ENCODE measurements at places on chromosomes 11 and 22.

GRCh38 chr22:40472051-40472450, 101.7 kb downstream of the SGSM3 start:
- no peak for DNase-seq

DNA sequence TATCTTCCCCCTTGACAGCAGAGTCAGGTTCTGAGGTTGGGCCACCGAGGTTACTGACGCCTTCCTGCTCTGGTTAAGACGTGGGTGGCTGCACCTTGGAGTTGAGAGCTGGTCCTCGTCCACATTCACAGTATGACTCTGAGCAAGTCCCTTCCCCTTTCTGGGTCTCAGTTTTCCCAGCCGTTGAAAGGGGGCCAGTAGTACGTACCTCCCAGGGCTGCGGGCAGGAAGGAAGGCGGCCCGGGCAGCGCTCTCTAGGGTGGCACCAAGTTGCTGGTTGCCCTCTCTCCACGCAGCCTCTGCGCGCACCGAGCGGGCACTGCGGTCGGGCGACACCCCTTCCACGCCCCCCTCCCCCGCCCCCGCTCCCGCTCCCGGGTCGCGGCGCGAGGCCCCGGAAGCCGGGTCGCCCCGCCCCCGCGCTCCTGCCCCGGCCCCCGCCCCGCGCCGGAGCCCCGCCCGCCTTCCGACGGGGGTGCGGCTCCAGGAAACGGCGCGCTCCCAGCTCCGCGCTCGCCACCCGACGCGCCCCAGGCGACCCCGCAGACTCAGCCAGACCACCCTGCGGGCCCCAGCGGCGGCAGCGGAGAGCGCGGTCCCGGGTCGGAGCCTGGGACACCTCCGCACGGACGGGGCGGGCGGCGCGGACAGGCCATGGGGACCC, at the start of gene EHBP1L1:
TSS of gene EHBP1L1 (plus strand) at position 486 of the 664 bp plus-strand sequence. CDS start 250 bp downstream, outside the sequence.
- DNase-seq = no peak

DNA sequence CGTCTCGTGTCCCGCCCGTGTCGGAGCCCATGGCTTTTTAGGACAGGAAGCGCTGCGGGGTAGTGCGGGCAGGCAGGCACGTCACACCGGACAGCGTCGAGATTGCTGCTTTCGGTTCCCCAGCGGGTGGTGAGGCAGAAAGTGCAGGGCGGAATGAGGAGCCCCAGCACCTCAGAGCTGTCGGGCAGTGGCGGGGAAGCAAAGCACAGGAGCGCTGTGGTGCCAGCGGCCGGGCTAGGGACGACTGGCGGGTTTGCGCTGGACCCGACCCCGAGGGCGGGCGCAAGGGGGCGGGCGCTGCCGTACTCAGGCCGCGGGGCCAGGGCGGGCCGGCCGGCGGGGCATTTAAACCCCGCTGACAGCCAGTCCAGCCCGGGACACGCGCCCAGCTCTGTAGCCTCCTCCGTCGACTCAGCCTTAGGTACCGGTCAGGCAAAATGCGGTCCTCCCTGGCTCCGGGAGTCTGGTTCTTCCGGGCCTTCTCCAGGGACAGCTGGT, at the start of gene SLC37A2:
TSS of gene SLC37A2 (plus strand) at position 375 of the 498 bp plus-strand sequence. CDS start at position 438, 63 bp downstream.
- DNase-seq = no peak

DNA sequence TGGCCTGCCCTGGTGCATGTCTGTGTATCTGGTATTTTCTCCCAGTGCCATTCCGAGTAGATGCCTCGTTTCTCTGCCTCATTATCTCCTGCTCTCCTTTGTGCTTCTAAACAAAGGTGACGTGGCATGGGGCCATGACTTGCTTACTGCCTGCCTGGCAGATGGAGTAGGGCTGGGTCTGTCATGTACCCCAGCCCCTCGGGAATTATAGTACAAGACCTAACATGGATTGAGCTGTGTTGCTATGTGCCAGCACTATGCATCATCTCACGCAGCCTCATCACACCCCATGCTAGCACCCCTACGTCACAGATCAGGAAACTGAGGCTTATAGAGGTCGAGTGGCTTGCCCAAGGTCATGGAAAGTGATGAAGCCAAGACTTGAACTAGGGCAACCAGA, 88.1 kb downstream of the GALNT18 start:
- DNase-seq = peak; percentile 96

DNA sequence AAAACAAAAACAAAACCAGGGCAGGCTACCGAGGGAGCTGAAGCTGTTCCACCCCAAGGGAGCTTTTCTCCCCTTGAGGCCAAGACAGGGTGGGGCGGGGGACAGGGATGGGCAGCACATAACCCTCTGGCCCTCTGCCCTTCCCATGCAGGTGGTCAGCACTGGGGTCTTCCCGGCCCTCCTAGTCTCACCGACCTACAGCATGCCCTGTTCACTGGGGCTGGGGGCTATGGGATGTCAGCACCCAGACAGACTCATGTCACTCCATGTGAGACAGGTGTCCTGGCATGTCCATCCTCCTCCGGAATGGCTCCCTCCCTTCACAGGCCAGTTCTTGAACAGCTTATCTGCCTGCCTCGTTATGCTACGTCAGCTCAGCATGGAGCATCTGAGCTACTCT, 51.7 kb downstream of the DSCAML1 start:
- no peak for DNase-seq

DNA sequence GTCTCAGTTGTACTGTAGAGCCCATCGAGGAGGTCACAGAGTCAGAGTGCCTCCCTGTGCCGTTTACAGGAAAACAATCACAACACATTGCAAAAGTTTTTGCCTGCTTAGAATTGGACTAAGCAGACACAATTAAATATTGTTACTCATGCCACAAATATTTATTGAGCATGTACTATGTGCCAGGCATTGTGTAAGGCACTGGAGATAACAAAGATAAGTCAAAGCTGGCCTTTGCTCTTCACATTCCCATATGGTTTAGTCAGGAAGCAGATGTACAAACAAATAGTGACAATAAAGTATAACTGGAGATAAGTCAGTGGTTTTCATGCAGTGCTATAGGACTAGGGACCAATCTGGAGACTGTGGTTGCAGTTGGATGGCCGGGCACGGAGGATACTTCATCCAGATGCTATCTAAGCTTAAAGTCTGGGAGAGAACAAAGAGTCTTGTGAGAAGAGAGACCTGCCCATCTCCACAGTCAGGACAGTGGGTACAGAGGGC, 550.7 kb downstream of the INSC start:
- DNase-seq = no peak

DNA sequence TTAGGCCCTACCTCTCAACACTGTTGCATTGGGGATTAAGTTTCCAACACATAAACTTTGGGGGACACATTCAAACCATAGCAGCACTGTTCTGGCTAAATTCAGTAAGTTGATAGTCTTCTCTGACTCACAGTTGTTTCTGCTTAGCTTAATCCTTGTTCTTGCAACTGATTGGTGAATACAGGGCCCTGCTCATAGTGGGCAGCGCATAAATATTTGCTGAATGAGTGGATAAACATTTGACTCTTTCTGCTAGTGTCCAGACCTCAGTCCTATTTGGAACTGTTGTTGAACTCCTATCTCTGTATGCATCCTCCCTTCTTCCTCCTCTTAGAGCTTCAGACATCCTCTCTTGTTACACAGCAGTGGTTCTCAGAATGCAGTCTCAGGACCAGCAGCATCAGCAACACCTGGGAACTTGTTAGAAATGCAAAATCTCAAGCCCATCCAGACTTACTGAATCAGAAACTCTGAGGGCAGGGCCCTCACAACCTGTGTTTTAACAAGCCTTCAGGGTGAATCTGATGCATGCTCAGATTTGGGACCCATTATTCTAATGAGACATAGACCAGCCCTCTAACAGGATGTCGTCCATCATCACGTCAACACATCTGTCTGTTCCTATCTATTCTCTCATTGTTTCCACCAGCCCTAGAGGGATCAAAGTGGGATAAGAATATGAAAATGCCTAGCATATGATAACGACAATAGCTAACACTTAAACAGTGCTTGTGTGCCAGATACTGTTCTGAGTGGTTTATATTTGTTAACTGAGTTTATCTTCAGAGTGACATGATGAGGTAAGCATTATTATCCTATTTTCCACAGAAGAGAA, 22.3 kb downstream of the SPON1 start:
- no peak for DNase-seq

DNA sequence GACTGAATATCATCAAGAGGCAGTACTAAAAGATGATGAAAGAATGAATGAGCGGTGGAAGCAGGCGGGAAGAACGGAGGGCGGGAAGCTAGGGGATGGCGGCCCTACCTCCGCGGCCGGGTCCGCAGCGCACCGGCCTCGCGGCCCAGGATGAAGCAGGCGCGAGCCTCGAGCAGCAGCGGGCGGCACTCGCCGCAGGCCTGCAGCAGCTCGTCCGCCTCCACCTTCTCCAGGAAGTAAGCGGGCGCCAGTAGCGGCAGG, 3.4 kb downstream of the KLHL35 start:
- DNase-seq = no peak

DNA sequence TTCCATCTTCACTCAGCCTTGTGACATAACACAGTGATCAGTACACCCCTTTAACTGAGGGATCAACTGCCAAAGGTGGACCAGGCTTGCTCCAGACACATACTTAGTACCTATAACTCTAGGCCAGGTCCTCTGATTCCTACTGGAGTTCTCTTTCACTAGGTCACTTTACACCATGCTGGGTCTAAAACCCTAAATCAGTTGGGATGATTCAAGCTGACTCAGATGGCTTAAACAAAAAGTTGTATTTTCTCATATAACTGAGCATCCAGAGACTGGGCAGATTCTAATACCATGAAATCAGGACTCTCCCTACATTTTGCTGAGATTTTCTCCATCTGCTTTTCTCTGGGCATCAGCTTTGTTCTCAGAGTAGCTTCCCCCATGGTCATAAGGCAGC, 26.0 kb upstream of the FLI1 start:
- no peak for DNase-seq

GRCh38 chr11:60018058-60018457, 1.1 kb downstream of the OOSP4B start:
- no peak for DNase-seq

- DNase-seq = no peak
Measured at GRCh38 chr22:44385781-44386180, 73.0 kb upstream of the SHISAL1 start.

DNA sequence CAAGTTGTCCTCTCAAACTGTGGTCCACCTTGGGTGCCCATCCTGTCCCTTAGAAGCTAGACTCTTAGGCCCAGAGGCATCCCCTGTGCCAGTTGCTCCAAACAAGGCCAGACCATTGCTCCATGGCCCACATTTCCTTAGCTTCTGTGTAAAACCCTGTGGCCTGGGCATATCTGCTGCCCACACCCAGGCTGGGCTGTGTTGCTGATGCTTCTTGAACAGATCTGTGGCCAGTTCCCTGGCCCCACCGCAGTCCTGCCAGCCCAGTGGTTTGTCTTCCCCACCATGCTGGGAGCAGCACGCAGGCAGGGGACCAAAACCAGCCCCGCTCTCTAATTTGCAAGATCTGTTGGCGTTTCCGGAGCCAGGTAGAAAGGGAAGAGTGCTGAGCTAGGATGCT, 72.2 kb downstream of the CSNK2A3 start:
- no peak for DNase-seq

DNA sequence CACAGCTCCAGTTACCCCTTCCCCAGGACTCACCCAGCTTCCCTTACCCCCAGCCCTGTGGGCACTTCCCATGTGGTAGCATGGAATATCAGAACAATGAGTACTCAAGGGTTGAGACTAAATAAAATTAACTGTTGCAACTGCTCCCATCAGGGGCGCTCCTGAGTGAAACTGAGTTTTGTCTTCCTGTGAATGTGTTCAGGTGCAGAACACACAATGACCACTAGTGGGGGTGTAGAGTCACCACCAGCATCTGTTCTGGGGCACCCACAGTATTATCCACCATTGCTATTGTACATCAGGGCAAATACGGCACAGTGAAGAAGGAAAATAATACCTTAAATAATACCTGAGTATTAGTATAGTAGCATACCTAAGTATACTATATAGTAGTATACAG, 689.7 kb downstream of the TBC1D22A start:
- DNase-seq = no peak

DNA sequence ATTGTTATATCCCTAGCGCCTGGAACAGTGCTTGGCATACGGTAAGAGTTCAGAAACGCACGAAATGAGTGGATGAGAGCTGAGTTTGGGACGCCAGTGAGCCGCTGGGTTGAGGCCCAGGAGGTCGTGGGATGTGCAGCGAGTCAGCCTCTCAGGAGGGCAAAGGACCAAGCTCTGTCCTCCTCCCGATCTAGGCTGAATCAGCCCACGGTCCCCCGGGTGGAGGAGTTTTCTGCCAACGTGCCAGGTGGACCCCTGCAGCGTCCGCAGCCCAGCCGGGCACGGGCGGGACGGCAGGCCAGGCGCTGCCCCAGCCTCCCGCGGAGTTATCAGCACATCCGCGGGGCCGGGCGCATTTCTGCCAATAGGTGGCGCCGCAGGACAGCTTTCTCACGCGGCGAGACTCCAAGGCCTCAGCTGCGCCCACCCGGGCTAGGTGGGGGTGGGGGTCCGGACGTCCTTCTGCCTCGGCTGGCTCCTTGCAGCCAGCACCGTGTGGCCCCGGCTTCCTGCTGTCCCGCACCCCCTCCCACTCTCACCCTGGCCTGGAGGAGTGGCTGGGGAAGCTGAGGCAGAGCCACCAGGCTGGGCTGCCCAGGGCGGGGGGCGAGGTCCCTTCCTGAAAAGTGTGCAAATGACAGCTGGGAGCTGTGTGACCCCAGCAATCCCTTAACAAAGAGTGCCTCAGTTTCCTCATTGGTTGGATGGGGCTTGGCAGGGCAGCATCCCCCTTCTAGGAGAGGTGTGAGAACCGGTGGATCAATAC, 2.2 kb upstream of the RPS19BP1 start:
- peak; percentile 75 for DNase-seq

- DNase-seq = no peak
Measured at GRCh38 chr22:49561976-49562375, 265.7 kb downstream of the BRD1 start.

GRCh38 chr22:49292909-49293308, 534.8 kb downstream of the BRD1 start:
- no peak for DNase-seq

GRCh38 chr11:130213979-130214281, 54.3 kb downstream of the ST14 start:
- no peak for DNase-seq

GRCh38 chr11:132300283-132300682, 929.9 kb downstream of the NTM start:
- DNase-seq = no peak

DNA sequence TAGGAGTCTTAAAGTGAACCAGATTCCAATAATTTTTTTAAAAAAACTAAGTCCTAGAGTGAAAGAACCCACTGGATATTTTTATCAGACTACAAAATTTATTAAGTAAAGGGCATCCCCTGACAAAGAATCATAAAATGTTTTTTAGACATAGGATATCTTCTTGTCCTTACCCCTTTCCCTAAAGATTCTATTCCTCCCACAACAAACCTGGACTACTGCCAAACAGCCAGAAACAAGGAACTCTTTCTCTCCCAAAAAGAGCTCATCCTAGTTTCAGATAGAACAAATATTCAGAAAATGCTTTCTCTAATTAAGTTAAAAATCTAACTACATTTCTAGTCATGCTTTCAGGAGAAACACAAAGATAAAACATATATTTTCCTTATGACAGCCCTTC, 327.1 kb downstream of the FAM181B start:
- no peak for DNase-seq

- no peak for DNase-seq
Measured at GRCh38 chr11:77734890-77735289, 85.6 kb downstream of the RSF1 start.

- DNase-seq = no peak
Measured at GRCh38 chr11:2216400-2217064, 44.9 kb upstream of the TH start.

- no peak for DNase-seq
Measured at GRCh38 chr22:34886391-34886790, 179.6 kb upstream of the ISX start.

GRCh38 chr11:83480251-83480650, 194.1 kb upstream of the CCDC90B start:
- no peak for DNase-seq
